ENCODE measurements at places on chromosomes 1 and 21.

- no peak for DNase-seq
Measured at GRCh38 chr1:95426772-95427171, 192.8 kb downstream of the RWDD3 start.

DNA sequence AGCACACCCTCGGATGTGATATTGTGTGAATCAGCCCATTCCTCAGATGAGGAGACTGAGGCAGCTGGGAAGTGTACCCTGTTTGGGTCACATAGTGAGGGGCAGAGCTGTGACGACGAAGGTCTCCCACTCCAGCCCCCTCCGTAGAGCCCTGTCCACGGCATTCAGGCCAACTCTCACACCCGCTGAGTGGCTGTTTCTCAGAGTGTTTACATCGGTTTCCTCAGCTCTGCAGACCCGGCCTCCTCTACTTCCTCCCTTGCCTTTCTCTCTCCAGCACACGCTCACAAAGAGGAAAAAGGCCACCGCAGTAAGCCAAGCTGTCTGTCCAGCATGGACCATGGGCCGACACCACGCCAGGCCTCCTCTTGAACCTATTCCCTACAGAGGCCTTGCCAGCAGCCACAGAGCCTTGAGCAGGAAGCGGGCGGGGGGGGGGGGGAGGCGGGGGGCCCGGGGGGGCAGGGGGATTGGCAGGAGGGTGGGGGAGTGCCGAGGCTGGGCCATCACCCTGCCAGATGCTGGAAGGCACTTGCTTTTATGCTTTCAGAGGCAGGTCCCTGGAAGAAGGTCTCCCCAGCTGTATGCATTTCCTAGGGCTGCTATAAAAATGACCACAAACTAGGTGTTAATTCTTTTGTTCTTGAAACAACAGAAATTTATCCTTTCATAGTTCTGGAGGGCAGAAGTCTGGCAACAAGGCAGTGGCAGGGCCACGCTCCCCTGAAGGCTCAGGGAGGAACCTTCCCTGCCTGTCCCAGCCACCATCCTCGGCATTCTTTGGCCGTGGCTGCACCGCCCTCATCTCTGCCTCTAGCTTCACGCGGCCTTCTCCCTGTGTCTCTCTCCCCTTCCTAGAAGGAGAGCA lies 178.4 kb downstream of the PSMG1 start:
- DNase-seq, result no peak

DNA sequence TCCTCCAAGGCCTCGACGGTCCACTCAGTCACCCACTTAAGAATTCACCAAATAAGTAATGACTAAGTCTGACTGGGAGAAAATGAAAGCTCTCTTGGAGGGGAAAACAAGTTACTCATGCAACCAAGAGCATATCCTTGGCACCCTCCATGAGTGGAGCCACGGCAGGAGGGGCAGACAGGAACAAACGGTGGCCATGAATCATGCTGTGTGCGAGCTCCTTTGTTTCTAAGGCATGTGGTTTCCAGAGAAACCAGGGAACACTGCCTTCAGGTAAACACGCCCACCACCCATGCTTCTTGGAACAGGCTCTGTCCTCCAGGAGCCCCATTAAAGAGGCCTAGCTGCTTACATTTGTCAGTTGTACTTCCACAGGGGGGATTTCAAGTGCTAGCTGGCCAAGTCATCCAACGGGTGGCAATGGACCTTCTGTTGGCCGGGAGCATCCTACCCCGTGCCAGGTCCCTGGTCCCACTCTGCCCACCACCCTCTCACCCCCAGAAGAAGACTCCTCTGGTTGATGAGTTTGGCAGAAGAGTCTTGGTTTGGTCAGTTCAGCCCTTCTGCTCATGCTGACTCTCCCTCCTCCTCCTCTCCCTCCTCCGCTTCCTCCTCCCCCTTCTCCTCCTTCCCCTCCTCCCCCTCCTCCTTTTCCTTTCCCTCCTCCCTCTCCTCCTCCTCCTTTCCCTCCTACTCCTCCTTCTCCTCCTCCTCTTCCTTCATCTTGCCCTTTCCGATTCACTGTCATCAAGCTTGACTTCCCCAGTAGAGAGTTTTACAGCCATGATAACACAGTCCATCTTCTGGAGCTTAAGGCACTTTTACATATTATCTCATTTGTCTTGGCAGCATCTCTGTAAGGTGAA lies 107.6 kb downstream of the CCDC185 start:
- DNase-seq, result peak; percentile 47

DNA sequence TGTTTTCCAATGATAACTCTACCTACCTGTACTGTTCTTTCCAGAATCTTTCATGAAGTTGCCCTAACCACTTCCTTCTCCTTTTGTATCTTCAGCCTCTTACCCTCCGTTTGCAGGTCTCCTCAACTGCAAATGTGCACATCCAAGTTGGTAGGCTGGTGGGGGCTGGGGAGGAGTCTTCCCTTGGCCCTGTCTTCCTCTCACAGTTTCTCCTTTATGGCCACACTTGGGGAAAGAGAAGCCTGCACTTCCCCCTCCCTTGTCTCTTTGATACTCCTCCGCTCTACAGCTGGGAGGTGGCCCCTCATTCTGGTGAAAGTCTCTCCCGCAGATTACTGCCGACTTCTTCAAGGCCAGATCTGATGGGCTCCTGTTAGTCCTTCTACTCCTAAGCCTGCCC lies 26.9 kb upstream of the GPR88 start:
- DNase-seq, result no peak

GRCh38 chr1:8677782-8678181 lies 139.7 kb downstream of the RERE start:
- no peak for DNase-seq

- DNase-seq, result no peak
Measured at GRCh38 chr1:237098541-237098940, 56.6 kb downstream of the RYR2 start.

GRCh38 chr1:57142169-57142568 lies 176.4 kb upstream of the C8B start:
- DNase-seq, result no peak

- peak; percentile 87 for DNase-seq
Measured at GRCh38 chr1:201154389-201155165, at the start of gene TMEM9. TSS of gene TMEM9 (minus strand) at chr1:201154474. CDS start at chr1:201153923, 551 bp downstream.

DNA sequence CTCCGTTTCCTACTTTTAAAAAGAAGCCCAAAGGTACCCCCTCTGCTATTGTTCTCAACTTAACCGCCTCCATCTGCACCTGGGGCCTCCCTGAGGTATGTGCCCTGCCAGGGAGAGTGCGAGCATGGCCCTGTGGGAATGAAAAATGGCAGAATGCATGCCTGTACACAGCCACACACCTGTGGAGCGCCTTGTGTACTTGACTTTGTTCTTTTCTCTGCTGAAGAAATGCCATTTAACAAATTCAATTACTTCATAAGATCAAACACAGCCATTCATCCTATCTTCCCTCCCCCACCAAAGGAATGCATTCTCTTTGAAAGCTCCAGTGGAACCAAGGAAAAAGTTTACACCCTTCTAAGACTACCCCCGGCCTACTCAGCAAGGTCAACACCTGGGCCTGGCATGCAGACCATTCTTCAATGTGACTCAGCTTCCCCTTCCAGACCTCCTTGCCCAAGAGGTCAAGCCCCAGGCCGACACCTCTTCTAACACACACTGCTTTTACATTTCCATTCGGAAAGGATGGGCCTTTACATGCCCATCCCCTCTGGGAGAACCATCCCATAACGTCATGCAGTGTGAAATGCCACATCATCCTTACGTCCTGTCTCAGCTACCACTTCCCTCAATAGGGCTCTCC lies 123.7 kb downstream of the SMYD2 start:
- no peak for DNase-seq

- no peak for DNase-seq
Measured at GRCh38 chr1:29575826-29576225, 339.5 kb downstream of the PTPRU start.

DNA sequence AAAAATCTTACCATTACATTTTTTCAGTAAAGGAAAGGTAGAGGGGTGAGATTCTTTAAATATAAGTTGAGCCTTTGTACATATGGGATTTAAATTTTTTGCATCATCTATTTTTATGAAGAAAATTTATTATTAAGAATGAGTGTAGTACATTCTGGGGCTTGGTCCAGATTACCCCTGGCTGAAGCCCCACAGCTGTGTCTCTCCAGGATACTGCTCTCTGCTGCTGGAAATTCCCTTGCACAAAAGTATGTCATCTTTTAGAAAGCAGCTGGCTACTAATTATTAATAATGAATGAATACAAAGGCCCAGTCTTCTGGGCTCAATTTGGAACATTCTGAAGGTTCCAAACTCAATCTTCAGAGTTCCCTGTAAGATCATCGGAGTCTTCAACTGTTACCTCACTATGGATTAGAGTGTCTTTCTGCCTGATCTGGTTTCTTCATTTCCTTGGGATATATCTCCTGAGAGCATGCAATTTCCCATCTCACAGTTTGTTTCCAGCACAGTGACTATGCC lies 428.6 kb upstream of the BRINP3 start:
- DNase-seq, result no peak

- no peak for DNase-seq
Measured at GRCh38 chr1:35567947-35568558, 5.1 kb upstream of the TFAP2E start.

DNA sequence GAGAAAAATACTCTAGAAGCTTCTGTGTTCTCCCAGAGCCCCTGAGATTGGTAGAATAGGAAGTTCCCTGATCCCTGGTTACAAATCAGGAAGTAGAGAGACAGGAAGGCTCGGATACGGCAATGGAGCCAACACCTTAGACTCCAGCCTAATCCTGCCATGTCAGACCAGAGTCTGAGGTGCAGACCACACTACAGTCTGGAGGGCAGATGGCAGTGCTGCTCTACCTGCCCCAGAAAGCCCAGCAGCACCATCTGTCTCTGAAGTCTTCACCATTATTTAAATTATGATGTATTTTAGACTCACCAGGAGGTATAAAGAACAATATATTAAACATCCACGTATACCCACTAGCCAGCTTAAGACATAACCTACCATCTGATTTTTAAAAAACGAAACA lies 93.0 kb downstream of the MTR start:
- DNase-seq, result no peak

- DNase-seq, result no peak
Measured at GRCh38 chr1:112509005-112509659, 367 bp downstream of the WNT2B start.

DNA sequence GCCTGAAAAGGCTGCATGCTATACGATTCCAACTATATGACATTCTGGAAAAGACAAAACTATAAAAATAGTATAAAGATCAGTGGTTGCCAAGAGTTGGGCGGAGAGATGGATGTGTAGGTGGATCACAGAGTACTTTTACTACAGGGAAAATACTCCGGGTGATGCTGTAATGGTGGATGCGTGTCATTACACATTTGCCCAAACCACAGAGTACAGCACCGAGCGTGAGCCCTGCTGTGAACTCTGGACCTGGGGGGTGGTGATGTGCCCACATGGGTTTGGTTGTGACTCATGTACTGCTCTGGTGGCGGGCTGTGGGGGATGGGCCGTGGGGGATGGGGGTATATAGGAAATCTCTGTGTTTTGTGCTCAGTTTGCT lies 162.7 kb upstream of the COL6A1 start:
- no peak for DNase-seq

DNA sequence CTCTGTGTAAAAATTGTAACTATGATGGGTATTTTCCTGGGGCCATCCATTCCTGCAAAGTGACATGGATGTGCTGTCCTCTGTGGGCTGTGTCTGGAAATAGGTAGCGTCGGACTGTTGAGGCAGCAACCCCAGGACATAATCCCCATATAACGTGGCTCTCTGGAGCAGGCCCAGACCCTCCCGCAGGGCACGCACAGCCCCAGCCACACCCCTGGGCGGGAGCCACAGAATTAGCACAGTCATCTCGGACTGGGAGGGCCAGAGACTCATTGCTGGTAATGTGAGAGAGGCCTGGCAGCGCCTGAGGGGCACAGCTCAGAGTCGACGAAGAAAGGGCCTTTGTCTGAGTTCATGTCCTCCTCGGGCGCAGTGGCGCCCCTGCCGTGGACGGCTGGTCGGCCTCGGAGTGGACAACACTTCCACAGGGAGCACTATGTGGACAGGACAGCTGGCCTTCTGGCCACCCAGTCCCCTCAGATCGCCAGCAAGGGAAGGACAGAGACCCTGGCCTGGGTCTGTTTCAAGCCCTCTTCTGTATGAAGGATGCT lies 20.1 kb downstream of the SIM2 start:
- DNase-seq, result no peak

DNA sequence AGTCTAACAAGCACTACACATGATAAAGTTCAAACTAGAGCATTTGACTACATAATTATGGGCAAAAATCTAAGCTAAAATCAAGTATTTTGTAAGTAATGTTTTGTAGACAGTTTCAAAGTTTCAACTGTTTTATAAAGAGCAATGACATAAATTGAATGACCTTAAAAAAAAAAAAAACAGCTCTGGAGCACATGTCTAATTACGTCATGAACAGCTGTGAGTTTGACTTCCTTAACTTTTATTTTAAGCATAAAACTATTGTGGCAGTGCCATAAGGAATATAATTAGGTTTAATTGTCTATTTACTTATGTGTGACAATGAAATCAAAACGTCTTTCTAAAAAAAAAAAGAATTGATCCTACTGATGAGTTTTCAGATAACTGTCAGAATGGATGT lies 272.5 kb upstream of the LRRC7 start:
- DNase-seq, result no peak

GRCh38 chr1:95073446-95073845 lies 695 bp upstream of the ALG14 start:
- no peak for DNase-seq

DNA sequence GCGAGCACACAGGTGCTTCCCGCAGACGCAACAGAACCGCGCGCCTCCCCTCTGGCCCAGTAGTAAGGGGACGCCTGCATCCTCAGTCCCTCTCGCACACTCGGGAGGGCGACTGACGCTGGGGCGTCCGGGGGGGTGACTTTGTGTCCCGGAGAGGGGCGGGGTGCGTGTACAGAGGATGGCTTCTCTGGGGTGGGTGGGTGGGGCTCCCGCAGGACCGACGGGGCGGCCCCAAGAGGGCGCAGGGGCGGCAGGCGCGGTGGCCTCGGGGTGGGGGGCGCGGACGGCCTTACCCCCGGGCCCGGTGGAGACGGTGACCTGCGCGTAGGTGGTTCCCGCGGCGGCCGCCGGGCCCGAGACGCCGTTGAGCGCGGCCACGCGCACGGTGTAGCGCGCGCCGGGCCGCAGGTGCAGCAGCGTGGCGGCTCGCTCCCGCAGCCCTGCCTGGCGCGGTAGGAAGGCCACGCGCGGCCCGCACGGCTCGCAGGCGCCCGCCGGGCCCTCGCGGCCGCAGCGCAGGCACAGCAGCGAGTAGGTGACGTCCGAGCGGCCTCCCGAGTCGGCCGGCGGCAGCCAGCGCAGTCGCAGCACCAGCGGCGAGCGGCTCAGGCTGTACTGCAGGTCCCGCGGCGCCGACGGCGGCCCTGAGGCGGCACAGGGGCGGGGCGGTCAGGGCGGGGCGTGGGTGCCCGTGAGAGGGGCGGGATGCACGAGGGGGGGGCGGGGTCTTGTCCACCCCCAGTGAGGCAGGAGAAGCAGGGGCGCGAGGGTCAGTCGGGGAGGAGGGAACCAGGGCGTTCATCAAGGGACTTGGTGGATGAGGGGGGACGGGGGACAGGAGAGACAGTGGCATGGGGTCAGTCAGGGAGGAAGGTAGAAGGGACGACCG lies 12.1 kb downstream of the EPHA10 start:
- no peak for DNase-seq
